HS-27A (cell line): ENCODE measurements at places on chromosomes 2 and 18.
A peak's percentile ranks its signal among the peaks of the same experiment; 100 is the strongest.

- DNase-seq, result no peak
Measured at GRCh38 chr18:6606411-6607085, 123.0 kb upstream of the ARHGAP28 start.

GRCh38 chr2:76851000-76851399 lies 671.2 kb downstream of the LRRTM4 start:
- no peak for DNase-seq

- no peak for DNase-seq
Measured at GRCh38 chr2:238510911-238511613, 84.3 kb downstream of the ASB1 start.

DNA sequence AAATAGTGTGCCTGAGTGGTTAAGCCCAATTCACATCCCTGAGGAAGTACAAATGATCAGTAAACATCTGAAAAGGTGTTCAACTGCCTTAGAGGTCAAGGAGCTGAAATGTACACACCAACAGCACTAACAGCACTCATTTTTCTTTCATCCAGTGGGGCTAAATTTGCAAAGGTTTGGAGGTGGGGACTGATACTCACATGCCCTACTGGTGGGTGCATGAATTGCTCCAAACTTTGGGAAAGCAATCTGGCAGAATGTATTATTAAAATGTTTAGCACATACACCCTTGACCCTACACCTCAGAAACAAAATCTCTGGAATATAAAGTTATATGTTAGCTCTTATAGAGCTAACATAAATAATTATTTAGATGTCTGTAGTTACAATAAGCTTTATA lies 19.0 kb upstream of the FAM178B start:
- no peak for DNase-seq

DNA sequence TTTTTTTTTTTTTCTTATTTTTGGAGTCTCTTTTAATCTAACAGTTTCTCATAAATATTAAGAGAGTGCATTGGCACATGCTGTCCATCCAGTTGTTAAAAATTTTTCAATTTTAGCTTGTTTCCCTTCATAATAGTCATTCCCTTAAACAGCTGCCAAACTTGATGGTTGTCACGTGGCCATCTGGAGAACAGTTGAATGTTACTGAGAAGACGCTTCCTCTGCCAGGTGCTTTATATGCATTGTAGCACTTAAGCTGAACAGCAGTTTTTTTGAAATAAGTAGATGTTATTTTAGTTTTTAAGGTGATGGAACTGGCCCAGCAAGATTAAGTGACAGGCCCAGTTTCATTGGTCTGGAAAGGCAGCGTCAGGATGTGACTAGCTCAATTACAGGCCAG lies 3.3 kb downstream of the SMARCAL1 start:
- DNase-seq, result no peak

- DNase-seq, result no peak
Measured at GRCh38 chr2:137910641-137911040, 53.6 kb upstream of the HNMT start.

DNA sequence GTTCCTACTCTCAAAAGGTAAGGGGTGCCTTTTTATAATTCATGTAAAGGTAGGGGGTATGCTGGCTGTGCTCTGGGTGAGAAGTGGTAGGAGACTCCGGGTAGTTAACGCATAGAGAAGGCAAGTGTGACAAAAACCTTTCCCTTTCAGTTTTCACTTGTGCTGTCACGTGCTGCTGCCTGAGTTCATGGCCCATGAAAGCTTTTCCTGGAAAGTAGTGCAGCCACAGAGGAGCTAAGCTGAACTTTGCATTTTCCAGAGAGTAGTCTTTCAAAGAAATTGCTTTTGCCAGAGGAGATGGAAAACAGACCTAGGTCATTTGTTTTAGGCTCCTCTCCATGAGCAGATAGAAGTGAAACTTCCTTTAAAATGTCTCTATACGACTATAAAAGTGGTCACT lies 44.7 kb downstream of the THSD7B start:
- no peak for DNase-seq

- DNase-seq, result no peak
Measured at GRCh38 chr18:23053776-23054457, 81.4 kb upstream of the CABLES1 start.

GRCh38 chr2:197280015-197280702 lies 30.4 kb downstream of the ANKRD44 start:
- no peak for DNase-seq

GRCh38 chr2:16170675-16171424 lies 230.5 kb downstream of the MYCN start:
- DNase-seq, result no peak

DNA sequence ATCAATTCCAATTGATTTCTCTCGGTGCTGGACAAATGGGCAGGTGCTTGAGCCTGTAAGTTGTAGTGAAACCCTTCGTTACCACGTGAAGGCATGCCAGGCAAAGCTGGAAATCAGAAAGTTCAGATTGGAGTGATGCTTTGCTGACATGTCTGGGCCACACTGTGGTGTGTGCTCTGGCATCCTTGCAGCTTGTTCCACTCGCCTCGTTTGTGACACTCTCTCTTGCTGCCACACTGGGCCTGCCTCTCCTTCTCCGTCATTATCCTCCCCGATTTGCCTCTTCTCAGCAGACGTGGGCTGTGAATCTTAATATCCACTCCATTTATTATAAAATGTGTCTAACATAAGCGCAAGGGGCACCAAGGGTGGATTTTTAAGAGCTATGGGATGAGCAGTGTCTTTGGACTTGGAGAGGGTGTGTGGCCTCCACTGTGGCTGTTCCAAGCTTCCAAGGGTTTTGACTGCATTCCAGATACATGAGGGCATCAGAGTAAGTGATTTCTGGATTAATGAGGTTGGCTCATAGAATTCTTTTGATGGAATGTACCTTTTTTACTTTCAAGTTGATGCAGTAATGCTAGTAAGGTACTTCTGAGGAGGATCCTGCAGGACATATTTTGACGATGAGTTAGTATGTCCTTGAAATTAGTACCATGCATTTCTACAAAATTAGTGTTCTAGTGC lies 238.8 kb downstream of the TPGS2 start:
- DNase-seq, result no peak

DNA sequence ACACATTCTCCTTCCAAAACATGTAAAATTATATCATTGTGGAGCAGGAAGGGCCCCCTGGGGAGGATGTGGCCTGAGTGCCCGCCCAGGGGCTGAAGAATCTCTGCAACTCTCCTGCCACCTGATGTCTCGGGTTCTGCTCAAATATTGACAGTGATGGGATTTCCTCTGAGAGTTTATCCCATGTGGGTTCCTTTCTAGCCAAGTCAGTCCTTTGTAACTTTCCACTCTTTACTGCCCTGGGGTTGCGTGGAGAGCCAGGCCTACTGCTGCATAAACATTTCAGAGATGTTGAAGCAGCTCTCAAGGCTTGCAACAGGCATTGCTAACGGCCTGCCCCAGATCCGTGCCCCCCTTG lies 4.0 kb upstream of the RAB17 start:
- no peak for DNase-seq

GRCh38 chr18:74141667-74142066 lies 6.0 kb downstream of the FBXO15 start:
- no peak for DNase-seq

DNA sequence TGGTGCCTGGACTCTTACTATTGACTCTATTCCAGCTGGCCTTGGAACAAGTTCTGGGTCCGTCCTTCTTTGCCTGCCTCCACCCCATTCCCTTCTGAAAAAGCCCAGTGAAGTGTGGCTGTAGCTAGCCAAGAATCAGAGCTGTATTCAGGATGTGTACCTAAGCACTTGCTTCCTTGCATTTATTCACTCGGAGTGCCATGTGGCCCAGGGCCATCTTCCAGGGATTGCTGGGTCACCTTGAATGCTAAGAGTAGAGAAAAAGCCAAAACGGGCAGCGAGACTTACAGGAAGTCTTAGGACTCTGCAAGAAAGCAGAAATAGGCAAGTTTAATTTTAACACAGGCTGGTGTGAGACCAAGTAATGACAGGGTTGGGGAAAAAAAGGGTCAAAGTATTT lies 4.1 kb downstream of the ITGA6 start:
- no peak for DNase-seq

DNA sequence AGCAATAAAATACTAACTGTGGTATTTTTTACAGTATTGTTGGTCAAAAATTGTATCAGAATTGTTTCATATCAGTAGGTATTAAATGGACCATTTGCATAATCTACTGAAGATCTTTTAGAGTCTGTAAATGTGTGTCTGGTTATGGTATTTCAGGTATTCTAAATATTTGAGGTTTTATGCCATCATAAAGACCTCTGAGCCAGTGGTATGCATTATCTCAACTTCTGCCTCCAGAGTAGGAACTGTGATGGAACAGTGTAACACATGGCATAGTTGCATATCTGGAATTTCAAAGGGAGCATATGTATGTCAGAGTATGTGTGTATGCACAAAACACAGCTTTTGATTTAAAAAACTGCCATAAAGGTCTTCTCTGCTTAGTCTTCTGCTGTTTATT lies 15.4 kb downstream of the GREB1L start:
- DNase-seq, result no peak

- no peak for DNase-seq
Measured at GRCh38 chr2:51781691-51782090, 749.8 kb upstream of the NRXN1 start.

- DNase-seq, result peak; percentile 3
Measured at GRCh38 chr2:198874472-198874858, 583.3 kb downstream of the SATB2 start.

- DNase-seq, result no peak
Measured at GRCh38 chr18:31195063-31195462, 32.4 kb upstream of the DSC1 start.

- DNase-seq, result no peak
Measured at GRCh38 chr2:218307415-218308090, 15.2 kb upstream of the TMBIM1 start.

DNA sequence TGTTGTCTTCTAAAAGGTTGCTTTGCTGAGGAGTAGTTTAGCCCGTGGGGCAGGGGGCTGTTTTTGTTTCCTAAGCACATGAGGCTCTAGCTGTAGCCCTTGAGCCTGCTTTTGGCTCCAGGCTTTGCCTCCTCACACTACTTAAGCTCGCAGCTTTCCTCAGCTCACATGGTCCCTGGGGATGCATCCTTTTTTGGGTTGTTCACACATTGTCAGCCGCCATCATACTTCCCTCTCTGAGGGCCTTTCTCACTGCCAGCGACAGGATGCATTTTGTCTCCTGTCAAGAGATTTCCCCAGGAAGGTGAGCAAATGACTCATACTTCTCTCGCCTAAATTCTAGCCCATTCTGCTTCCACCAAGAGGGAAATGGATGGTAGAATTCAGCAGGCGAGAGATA lies 279.5 kb upstream of the PKDCC start:
- DNase-seq, result no peak

GRCh38 chr2:197092431-197092830 lies 165.9 kb upstream of the PGAP1 start:
- no peak for DNase-seq
